Sigmoid colon (tissue), 7 donors: ENCODE measurements at places on chromosomes 2 and 18.

DNA sequence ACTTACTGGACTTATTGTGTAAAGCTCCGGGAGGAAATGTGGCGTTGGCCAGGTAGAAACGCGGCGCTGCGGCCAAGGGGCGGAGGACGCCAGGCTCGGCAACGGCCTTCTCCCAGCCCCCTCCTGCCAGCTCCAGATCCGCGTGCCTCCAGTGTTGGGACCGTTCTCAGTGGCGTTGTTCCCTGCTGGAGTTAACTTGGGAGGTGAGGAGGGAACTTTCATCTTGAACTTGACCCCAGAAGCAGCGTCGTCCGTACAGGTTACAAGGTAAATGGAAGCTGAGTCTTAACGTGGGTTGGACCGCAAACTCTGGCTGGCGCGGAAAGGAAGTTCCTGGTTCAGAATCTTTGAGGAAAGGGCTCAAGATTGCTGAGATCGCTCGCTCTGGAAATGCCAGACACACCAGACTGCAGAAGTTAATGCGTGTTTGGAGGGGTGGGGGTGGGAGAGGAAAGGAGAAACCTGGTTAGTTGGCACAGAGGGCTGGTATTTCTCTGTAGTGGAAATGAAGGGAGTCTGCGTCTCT lies 1.3 kb downstream of the TANC1 start:
- DNase-seq, result peak; percentile 70

GRCh38 chr2:230697676-230698075 lies 15.0 kb upstream of the CAB39 start:
- DNase-seq, result no peak

DNA sequence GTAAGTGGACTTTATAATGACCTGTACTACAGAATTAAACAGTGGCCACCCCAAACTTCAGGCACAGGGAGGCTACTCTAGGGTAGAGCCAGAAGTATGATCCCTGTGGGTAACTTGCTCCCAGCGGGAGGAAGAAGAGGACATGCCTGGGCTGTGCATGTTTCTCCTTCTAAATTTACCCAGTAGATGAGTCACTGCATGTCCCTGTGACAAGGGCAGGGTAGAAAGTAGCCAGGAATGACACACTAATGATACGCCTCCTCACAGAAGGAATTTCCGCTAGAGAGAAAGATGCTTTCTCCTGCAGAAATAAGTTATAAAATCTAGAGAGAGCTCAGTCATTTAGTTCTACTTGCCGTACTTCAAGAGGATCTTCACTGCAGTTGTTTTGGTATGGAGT lies 7.5 kb downstream of the ACYP2 start:
- no peak for DNase-seq

- DNase-seq, result no peak
Measured at GRCh38 chr2:154455866-154456265, 242.6 kb upstream of the KCNJ3 start.

GRCh38 chr18:55328301-55328700 lies 259.7 kb downstream of the TCF4 start:
- no peak for DNase-seq

GRCh38 chr2:127149384-127149783 lies 42.4 kb upstream of the BIN1 start:
- DNase-seq, result no peak
